Testis (tissue), 5 donors: ENCODE measurements at places on chromosomes 12 and 14. TPM values are rescaled to one million over a fixed set of nuclear protein-coding genes. Genes with fewer than 3 reads are reported as not detected.

DNA sequence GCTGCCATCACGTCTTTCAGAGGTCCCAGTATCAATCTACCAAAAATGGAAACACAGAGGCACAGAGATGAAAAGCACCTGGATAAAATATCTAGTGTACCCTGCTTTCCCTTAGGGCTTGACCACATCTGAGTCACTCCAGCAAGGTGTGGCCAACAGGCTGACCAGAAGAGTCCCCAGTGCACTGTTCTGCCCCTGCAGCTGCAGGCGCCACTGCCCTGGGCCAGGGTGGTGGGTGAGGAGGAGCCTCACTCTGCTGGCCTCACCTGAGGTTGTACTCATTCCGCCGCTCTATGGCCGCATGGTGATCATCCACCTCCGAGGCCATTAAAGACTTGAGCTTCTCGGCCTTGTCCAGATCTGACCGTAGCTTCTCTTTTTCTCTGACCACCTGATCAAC is 60.4 kb downstream of the NIN start:
- no peak for DNase-seq

DNA sequence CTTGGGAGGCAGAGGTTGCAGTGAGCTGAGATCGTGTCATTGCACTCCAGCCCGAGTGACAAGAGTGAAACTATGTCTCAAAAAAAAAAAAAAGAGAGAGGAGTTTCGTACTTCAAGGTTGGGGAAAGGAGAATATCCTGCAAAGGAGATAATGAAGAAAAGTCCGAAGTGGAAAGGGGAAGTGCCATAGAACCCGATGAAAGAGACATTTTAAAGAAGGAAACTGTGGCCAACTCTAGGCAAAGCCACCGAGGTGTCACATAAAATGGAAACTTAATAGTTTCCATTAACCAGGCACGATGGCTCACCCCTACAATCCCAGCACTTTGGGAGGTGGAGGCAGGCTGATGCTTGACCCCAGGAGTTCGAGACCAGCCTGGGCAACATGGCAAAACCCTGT is 15.0 kb upstream of the LTBP2 start:
- no peak for DNase-seq

GRCh38 chr14:23121361-23121771 is 2.3 kb upstream of the CEBPE start:
- DNase-seq = peak; percentile 72

- DNase-seq = no peak
Observed at GRCh38 chr14:73397810-73398209, 60.5 kb downstream of the NUMB start.

- no peak for DNase-seq
Observed at GRCh38 chr14:105061428-105062047, 3.7 kb downstream of the GPR132 start.

- DNase-seq = no peak
Observed at GRCh38 chr12:131276501-131277185, 322.9 kb downstream of the ADGRD1 start.

DNA sequence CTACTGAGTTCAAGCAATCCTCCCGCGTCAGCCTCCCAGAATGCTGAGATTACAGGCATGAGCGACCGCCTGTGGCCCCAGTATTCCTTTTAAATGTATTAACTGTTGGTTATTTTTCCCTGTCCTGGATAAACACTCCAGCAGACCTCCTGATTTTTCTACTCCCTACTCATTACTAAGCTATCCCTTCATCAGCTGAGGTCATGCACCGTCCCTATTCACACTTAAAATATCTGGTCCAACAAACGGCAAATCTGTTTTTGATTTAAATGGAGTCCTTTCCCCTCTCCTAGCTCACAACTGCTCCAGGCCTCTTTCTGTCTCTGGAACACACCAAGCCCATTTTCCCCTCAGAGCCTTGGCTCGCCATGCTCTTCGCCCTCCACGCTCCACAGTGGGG is 1003.3 kb upstream of the TMEM132C start:
- DNase-seq = no peak

DNA sequence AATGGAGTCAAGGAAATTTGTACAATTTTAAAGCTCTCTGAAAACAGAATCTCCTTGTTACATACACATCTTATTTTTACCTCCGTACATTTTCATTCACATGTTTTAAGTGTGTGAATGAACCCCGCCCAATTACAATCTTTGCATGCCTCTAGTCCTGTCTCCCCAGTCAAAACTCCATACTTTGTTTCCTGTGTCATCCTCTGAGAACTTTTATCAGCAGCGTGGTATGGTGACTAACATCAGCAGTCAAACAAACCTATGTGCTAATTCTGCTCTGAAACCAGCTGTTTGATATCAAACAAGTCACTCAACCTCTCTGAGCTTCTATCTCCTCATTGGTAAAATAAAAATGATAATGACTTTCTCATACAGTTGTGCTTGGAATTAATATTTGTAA is 15.8 kb upstream of the ERGIC2 start:
- DNase-seq = no peak

DNA sequence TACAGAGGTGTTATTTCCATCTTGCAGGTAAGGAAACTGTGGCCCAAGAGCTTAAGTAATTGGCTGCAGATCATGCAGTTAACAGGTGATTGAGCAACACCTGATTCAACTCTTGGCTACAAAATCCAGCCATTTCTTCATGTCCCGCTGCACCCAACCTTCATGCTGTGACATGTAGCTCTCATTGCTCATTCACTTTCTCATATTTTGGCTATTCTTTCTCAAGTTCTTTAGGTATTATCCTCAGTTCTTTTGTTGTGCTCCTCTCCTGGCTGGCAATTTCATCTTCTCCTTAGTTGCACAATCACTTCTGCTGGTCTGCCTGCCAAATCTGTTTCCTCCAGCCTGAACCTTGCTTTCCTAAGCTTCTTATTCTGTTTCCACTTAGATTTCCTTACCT is 300.8 kb downstream of the SSPN start:
- DNase-seq = no peak

GRCh38 chr12:124150168-124150567 is 144.7 kb upstream of the RFLNA start:
- DNase-seq = no peak

DNA sequence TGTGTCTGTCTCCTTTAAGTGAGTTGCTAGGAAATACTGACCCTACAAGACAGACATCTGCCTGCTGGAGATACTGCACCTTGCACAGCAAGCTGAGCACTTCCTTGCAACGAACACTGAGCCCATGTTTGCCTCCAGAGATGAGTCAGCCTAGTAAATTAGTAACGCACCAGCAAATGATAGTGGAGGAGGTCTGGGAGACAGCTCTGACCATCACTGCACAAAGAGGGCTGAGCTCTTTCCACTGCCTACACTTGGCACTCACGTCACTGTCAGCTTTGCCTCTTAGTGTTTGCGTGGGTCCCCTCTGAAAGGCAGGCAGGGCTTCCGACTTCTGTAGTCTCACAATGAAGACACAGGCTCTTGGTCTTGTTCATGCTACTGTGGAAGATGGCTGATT is 109.0 kb downstream of the APAF1 start:
- DNase-seq = no peak

- no peak for DNase-seq
Observed at GRCh38 chr12:65113621-65114035, 7.5 kb downstream of the WIF1 start.

DNA sequence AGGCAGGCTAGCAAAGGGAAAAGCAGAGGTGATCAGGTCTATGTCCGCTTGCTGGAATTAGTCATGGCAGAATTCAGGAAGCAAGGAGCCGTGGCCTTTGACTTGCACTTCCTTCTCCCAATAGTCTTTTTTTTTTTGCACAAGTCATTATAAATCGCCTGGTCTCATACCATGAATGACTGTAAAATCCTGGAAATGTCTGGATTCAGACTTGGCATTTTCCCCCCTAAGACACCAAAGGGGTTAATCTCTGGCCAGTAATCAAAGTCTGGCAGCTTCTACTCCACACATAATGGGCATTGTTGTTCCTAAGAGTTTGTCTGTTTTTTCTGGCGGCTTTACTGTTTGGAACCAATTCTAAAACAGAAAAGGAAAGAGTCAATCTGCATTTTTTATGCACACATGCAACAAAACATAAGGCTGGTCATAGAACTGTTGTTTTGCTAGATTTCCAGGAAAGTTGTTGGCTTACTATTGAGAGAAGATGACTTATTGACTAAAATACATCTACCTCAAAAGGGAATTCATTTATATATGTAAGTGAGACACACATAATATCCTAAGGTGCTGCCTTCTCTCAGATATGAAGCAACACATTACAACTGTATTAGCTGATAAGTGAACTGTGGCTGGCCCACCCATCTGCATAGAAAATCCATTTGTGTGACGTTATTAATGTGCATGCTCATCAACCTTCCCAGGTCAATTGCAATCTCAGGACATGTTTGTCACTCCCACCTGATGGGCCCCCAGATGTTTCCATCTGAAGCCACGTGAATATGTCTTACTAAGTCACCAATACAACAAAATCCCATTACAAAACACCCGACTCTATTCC is 157.3 kb downstream of the BTG1 start:
- no peak for DNase-seq

DNA sequence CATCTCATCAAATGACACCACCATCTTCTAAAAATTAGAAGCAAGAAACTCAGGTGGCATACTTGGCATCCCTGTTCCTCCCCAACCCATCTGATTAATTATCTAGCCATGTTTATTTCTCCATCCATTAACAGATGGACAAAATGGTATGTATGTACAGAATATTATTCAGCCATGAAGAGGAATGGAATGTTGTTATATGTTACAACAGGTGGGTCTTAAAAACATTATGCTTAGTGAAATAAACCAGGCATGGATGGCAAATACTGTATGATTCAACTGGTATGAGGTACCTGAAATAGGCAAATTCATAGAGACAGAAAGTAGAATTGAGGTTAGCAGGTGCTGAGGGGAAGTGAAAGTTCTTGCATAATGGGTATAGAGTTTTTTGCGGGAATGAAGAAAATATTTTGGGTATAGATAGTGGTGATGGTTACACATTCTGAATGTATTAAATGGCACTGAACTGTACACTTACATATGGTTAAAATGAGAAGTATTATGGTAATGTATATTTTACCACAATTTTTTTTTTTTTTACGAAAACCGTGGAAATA is 17.5 kb downstream of the YY1 start:
- DNase-seq = no peak

- DNase-seq = no peak
Observed at GRCh38 chr12:28025821-28026505, 53.4 kb upstream of the PTHLH start.

DNA sequence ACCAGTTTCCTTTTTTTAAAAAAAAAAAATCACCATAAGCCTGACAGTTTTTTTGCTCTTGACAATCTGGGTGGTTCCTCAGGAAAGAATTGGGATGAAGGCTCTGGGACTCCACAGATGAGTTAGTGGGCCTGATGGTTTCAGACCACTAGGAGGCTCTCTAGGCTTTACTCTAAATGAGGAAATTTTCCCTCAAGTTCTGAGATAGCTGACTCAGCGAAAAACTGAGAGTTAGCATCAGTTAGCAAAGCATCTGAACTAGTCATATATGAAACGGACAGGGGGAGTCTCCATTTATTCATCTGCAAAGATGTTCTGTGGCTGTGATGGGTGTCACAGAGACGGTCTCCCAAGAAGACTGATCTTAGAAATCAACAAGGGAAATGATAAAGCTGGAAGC is 314.3 kb upstream of the OR4E1 start:
- DNase-seq = no peak

DNA sequence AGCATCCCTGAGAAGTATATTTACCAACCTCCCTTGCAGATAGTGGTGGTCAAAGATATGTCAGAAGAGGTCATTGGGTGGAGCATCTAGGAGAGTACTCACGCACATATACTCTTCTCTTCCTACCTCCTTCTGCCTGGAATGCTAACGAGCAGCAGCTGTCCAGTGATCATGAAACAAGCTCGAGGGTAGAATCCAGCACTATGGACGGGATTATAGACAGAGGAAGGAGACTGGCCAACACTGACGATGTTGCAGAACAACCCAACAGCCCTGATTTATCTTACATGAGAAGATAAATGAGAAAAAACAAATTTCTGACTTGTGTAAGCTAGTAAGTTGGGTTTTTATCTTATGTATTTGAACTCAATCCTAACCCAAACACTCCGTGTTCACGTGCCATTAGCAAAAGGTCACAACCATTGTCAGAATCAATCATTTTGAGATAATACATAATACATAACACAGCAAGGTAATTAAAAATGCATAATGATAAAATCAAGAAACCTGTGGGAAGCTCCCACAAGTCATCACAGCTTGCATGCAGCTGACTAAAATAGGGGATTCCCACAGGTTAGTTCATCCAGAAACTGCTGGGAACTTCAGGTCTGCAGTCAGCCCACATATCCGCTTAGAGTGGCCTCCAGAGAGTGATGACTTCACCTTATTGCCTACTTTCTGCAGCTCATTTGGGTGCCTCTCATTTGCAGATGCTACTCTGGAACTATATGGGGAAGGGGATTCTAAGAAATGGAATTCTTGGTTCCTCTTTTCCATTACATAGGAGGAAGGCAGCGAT is 36.3 kb upstream of the STK38L start:
- no peak for DNase-seq

GRCh38 chr12:116172224-116172849 is 105.2 kb downstream of the MED13L start:
- DNase-seq = no peak

- DNase-seq = no peak
Observed at GRCh38 chr14:65206448-65207096, 104.3 kb upstream of the MAX start.

DNA sequence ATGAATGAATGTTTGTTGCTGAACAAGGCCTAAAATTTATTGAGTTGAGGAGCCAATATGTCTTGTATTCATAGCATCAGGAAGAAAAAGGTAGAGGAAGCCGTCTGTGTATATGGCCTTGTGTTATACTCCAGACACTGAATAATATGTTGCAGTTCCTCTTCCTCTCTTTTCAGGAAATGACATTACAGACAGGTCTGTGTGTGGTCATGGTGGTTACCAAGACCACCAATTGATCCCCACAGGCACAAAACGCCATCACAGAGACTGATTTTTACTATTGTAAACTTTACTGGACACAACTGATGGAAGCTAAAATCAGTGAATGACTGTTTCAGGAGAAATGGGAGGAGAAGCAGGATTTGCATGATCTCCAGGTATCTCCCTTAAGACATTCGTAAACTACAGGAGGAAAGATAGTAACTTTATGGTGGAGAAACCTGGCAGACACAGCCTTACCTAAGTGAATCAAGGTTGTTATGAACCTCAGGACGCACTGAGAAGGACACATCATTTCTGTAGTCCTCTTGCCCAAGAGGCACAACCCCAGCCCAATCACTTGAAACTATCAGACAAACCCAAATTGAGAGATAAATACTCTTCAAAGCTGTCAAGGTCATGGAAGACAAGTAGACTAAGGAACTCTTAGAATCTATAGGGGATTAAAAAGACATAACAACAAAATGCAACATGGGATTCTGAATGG is 334.1 kb upstream of the RGS6 start:
- no peak for DNase-seq

- peak; percentile 71 for DNase-seq
Observed at GRCh38 chr12:21656905-21657325, 727 bp downstream of the LDHB start.

The CLEC7A gene
- total RNA-seq = 1.9 TPM

The MIPOL1 gene
- total RNA-seq = 38.8 TPM

The CLEC2A gene
- total RNA-seq = not detected

The KRT3 gene
- total RNA-seq = not detected

The TAS2R10 gene
- total RNA-seq = 0.39 TPM

The KRT8 gene
- 14.6 TPM for total RNA-seq

The ZNF605 gene
- 13.4 TPM for total RNA-seq

The HOXC4 gene
- 3.0 TPM for total RNA-seq
